ENCODE measurements at places on chromosomes 2 and 18.

DNA sequence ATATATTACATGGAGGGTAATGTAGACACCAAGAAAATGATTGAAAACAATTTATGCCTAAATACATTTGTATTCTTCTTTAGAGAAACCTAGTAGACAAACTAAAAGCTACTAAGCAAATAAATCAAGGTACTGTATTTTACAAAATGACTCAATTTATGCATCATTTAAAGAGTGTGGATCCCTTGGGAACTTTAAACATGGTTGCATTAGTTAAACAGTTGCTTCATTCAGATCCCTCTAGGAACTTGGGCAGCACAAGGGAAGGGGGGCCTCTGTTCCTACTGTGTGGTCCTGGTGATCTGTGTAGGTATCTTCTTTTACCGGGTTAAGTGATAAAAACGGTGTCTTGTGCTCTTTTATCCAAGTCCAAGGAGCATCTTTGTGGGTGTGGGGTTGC lies 31.5 kb upstream of the ATP8B1 start:
- DNase-seq = no peak

- DNase-seq = no peak
Observed at GRCh38 chr2:27792759-27793158, 21.2 kb downstream of the MRPL33 start.

DNA sequence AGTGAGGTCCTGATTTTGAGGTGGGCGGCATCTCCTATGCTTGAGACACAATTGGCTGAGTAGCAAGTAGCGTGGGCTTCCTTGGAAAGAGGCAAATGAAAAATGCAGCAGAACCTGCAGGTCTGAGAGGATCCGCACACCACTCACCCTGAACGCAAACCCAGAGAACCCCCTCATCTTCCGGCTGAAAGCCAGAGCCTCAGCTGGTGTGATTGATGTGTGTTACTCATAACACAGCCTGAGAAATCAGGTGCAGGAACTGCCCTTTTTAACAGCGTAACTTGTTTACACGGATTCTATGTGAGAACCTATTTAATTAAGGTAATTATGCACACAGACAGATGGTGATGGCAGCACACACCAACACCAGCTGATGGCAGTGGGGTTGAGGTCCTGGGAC lies 123.4 kb downstream of the MRO start:
- DNase-seq = no peak

GRCh38 chr2:46538393-46538792 lies 59.0 kb downstream of the TMEM247 start:
- DNase-seq = no peak

DNA sequence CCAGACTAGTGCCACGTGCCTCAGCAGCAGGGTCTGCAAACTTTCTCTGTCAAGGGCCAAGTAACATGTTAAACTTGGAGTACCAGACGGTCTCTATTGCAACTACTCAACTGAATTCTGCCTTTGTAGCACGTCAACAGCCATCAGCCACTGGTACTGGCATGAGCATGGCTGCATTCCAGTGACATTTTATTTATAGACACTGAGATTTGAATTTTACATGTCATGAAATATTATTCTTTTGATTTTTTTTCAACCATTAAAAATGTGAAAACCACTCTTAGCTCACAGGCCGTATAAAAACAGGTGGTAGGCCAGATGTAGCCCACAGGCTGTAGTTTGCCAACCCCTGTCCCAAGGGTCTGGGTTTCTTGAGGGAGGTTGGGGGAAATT lies 199.7 kb downstream of the TPGS2 start:
- no peak for DNase-seq

- no peak for DNase-seq
Observed at GRCh38 chr2:106523976-106524665, 37.0 kb downstream of the CD8B2 start.
